Fibroblast of gingiva (primary cell): ENCODE measurements at places on chromosomes 1 and 21.

DNA sequence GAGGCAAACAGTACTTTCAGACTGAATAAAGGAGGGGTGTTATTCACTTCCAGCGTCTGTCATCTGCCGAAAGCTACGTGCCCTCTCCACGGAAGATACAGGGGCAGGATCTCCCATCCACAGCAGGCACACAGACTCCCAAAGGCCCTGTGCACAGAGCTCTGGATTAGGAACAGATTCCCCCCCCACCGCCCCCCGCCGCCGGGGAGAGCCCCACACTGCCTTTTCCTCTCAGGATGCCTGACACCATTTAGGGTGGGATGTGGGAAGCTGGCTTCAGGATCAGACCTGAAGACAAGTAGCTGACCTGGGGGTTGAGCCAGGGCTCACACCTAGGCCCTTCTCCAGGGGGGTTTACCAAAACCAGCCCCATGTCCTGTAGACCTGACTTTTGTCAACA lies 8.4 kb upstream of the TCP10L start:
- no peak for DNase-seq

DNA sequence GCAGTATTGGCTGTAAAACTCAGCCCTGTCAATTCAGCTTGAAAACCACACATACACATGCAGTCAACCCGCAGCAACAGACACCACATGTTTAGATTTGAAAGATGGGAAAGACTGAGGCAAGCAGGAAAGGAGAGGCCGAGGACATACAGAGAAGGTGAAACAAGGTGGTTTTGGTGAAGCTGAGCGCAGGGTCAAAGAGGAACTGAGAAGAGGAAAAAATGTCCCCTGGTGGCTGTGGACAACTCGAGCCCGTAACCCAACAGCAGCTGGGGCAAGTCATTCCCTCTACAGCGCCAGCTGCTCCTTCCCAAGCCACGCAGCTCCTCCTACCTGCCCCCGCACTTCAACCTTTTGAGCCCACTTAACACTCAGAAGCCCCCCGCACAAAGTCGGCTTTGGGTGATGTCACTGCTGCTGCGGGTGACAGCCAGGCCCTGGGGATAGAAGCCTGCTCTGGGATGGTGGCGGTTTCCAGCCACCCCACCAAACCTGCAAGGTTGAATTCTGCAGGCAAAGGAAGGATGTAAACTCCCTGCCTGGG lies 63.0 kb downstream of the KCNN3 start:
- no peak for DNase-seq

DNA sequence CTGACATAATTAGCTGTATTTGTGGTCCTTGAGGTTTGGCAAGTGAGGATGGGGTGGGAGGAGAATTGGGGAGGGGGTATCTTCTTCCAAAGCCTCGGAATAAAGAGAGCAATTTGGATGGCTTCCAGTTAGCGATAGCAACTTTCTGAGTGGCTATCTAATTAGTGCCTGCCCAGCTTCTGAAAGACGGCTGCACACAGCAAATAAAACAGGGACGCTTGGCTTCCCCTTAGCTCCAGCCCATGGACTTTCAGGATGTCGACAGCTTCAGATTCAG lies 31.1 kb downstream of the KLHDC7A start:
- DNase-seq: no peak

DNA sequence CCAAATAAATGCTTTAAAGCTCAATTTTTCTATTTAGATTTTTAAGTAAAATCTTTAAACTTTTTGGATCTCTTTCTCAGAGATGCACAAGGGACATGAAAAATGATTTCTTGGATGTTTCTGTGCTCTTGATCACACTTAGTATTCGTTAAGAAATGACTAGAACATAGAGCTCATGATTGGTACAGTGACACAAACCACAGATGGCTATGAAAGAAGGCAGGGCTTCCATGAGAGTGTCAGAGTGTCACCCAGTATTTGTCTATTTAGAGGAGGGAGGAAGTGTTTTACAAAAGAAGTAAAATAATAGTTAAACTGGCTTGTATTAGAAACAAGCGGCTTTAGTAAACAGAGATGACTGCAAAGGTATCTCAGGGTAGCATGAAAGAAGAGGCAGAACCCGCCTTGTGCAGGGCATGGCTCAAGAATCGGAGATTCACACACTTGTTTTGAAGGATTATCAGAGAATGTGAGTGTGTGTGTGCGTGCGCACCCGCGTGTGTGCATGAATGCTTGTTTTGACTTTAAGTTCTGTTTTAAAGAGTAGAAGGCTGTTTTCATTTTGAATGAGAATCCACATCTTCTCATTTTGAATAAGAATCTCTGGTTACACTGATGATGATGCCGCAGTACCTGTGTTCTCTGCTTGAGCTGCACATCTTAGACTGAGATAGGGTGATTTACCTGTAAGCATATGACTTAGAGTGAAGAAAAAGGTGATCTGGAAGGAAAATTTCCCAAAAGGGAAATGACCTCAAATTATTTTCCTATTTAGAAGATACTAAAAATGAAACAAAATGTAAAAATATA lies 82.1 kb downstream of the VPS26C start:
- no peak for DNase-seq

DNA sequence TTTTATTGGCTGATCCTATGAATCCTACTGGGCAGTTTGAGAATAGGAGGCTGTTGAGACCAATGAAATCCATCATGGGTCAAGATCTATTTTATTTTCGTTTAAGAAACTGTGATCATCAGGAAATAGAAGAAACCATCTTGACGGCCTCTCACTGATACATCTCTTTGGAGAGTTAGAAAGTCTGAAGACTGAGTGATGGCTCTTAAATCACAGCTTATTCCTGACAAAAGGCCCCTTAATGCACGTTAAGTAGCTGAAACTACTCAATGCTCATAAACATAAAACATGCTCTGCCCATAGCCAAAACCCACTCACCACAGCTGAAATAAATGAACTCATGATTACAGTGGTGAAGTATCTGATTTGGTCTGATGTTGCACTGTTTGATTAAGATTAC lies 784.5 kb upstream of the NEGR1 start:
- no peak for DNase-seq

GRCh38 chr1:167089939-167090313 lies 251 bp downstream of the GPA33 start:
- no peak for DNase-seq

GRCh38 chr1:217911908-217912307 lies 280.8 kb downstream of the SPATA17 start:
- DNase-seq: no peak

- DNase-seq: no peak
These were observed 3.8 kb downstream of the DDX59 start for GRCh38 chr1:200665861-200666260.

DNA sequence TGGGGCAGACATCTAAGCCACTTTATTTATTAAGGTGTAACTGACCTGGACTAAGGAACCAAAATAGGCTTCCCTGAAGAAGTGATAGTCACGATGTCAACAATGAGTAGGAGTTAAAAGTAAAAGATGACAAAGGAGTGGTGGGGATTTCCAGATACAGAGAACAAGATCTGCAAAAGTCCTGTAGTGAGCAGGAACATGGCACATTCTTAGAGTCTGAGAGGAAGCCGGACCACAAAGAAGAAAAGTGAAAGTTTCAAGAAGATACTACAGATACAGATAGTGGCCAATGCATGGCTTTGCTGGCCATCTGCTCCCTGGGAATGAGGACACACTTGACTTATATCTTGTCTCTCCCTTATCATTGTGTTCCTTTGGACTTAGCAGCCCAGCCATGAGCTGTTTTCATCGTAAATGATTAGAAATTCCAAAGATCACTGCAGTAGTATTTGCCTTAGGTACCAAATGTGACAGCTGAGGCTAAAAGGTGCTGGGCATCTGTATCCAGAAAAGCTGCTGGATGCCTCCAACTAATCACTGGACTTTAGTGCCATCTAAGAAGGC lies 302.4 kb upstream of the NR5A2 start:
- no peak for DNase-seq

GRCh38 chr1:230030122-230030821 lies 36.8 kb upstream of the GALNT2 start:
- DNase-seq: no peak

DNA sequence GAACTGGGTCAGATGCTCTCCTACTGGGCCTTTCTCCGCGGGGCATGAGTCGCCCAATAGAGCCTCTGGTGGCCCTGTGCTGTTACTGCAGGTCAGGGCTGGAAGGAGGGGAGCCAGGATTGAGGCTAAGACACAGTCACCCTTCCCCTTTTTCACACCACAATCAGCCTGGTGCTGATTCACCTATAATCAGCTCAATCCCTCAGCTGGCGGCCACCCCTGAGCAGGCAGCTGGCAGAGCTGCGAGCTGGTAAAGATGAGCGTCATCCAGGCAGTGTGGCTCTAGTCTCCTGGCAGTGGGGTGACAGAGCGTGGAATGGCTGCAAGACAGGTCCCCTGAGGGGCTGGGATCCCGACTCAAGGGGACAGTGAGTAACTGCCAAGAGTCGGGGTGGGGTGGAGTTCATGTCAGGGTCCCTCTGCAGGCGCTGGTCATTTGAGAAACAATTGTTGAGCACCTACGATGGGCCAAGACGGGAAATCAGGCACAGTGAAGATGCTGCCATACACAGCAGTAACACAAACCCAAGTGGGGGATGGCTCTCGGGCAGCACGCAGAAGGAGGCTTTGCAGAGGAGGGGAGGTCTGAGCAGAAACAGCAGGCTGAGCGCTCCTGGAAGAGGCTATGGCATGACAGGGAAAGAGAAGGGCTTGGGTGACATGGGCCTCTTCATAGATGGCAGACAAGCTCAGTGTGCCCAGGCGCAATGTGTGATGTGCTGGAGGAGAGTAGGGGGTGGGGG lies 21.8 kb downstream of the ATF3 start:
- peak; percentile 43 for DNase-seq

DNA sequence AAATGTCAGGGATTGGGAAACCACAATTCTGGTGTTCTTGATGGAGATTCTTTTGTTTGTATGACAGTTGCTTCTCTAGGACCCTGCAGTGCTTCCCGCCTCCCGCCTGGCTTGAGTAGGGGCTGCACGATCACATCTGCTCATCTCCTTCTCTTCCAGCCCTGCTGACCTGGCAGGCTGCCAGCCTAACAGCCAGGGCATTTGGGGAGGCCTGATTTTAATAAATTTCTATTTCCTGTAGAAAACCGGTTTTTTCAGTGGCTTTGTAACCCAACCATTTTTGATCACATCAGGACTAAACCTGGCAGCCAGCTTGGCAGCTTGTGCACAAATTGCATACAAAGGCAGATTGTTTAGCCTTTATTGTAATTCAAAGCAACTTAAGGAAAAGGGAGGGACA lies 78.9 kb downstream of the UBE2U start:
- no peak for DNase-seq

GRCh38 chr1:154848983-154849382 lies 21.1 kb downstream of the KCNN3 start:
- no peak for DNase-seq
